ENCODE measurements at places on chromosomes 3 and 15.

- DNase-seq: no peak
These were observed 34.3 kb downstream of the PRR23E start for GRCh38 chr3:127226946-127227842.

- DNase-seq: no peak
These were observed 172.1 kb downstream of the LRTM1 start for GRCh38 chr3:54755756-54756155.

- no peak for DNase-seq
These were observed 177.1 kb downstream of the PCCB start for GRCh38 chr3:136427236-136427635.

DNA sequence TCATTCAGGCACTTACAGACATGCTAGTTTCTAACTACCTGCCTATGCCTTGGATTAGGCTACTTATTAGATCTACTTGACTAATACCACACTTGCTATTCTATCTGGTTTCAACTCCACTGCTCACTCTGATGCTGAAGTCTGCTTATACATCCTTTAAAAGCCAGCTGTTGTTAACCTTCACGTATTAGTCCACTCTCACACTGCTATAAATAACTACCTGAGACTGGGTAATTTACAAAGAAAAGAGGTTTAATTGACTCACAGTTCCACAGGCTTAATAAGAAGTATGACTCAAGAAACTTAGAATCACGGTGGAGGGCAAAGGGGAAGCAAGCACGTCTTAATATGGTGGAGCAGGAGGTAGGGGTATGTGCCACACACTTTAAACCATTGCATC, 47.7 kb upstream of the ANKRD28 start:
- DNase-seq: no peak

DNA sequence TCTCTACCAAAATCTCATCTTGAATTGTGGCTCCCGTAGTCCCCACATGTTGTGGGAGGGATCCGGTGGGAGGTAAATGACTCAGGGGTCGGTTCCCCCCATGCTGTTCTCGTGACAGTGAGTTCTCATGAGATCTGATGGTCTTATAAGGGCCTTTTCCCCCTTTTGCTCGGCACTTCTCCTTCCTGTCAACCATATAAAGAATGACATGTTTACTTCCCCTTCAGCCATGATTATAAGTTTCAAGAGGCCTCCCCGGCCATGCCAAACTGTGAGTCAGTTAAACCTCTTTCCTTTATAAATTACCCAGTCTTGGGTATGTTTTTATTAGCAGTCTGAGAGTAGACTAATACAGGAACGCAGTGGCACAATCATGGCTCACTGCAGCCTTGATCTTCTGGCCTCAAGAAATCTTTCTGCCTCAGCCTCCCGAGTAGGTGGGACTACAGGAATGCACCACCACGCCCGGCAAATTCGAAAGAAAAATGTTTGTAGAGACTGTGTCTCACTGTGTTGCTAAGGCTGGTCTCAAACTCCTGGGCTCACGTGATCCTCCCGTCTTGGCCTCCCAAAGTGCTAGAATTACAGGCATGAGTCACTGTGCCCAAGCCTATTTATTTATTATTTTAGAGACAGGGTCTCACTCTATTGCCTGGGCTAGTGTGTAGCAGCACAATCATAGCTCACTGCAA, 101.0 kb downstream of the ATP10A start:
- no peak for DNase-seq

- DNase-seq: no peak
These were observed 45.7 kb upstream of the STT3B start for GRCh38 chr3:31486865-31487533.

GRCh38 chr3:196916995-196917394, 25.3 kb downstream of the NCBP2 start:
- no peak for DNase-seq

DNA sequence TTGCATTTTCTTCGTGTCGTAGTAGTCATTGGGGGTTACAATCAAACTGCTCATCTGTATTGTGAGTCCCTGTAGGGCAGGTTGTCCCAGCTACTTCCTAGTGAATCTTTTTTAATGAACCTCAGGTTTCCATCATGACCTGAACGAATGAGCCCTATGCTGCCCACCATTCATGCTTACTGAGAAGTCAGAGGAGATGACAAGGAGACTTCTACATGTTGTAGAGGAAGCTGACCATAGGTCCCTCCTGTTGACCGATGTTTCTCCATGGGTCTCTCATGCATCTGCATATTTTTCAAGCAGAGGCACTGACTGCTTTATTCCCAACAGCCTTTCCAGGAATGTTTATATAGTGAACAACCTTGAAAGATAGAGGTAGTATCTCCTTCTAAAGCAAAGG, 5.0 kb upstream of the NME9 start:
- peak; percentile 4 for DNase-seq

- DNase-seq: no peak
These were observed 6.6 kb downstream of the EHD4 start for GRCh38 chr15:41965441-41966413.

- DNase-seq: no peak
These were observed 60.2 kb downstream of the IL16 start for GRCh38 chr15:81256916-81257315.

- no peak for DNase-seq
These were observed 418.2 kb upstream of the ZNF717 start for GRCh38 chr3:76203578-76203977.

All from femur (tissue), 1 donor.